Cerebellar cortex (tissue), 1 donor: ENCODE measurements at places on chromosomes 4 and X.

GRCh38 chr4:75169427-75169826 is 236.5 kb downstream of the PARM1 start:
- DNase-seq, result no peak

DNA sequence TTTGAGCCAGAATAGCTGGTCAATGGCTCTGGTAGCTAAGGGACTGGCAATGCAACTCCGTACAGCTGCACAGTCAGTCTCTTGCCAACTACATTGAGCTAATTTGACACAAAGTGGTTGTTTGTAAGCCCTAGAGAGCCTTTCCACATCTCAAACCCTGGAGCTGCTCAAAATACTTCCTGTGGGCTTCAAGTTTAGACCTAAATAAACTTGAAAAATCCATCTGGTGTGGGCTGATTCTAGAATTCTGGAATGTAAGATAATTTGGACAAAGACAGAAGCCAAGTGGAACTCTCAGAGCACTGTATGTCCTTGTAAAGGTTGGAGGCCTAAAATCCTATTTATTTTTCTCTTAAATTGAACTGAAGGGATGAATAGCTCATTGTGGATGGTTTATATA is 380.8 kb downstream of the SPRY1 start:
- no peak for DNase-seq

DNA sequence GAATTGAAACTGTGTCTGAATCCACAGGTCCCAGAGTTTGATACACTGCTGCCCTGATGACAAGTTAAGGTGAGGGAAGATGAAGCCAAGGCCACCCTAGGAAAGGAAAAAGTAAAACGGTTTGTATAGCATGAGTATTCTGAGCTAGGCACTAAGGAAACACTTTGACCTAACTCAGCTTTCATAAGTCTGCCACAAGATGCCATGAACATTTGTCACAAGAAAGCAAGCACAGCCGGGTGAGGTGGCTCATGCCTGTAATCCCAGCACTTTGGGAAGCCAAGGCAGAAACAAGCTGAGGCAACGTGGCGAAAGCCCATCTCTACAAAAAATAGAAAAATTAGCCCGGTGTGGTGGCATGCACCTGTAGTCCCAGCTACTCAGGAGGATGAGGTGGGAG is 34.2 kb downstream of the ELOVL6 start:
- no peak for DNase-seq

- no peak for DNase-seq
These were observed 89.7 kb downstream of the EPHA5 start for GRCh38 chr4:65580551-65580950.

DNA sequence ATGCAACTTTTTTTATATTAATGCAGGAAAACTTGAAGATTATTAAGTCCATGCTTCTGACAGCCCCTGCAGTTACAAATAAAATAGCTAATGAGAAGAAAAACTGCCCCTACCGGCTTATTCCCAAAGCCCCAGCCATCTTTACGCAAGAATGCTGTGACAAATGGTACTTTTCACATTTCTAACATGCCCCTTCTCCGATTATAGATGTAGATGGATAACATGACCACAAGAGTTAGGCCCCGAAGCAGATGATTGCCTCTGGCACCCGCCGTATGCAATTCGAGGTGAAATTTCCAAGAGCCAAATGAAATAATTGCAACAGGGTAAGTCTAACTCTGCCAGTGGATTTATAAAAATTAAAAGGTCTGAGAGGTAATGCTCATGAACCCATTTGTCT is 319.4 kb upstream of the TAPT1 start:
- DNase-seq, result no peak

- DNase-seq, result peak; percentile 42
These were observed 93.9 kb downstream of the NXF2B start for GRCh38 chrX:102345916-102346315.

- DNase-seq, result no peak
These were observed 30.4 kb downstream of the NHS start for GRCh38 chrX:17405225-17405969.

GRCh38 chr4:48042979-48043461 is 26.4 kb downstream of the NIPAL1 start:
- DNase-seq, result no peak

DNA sequence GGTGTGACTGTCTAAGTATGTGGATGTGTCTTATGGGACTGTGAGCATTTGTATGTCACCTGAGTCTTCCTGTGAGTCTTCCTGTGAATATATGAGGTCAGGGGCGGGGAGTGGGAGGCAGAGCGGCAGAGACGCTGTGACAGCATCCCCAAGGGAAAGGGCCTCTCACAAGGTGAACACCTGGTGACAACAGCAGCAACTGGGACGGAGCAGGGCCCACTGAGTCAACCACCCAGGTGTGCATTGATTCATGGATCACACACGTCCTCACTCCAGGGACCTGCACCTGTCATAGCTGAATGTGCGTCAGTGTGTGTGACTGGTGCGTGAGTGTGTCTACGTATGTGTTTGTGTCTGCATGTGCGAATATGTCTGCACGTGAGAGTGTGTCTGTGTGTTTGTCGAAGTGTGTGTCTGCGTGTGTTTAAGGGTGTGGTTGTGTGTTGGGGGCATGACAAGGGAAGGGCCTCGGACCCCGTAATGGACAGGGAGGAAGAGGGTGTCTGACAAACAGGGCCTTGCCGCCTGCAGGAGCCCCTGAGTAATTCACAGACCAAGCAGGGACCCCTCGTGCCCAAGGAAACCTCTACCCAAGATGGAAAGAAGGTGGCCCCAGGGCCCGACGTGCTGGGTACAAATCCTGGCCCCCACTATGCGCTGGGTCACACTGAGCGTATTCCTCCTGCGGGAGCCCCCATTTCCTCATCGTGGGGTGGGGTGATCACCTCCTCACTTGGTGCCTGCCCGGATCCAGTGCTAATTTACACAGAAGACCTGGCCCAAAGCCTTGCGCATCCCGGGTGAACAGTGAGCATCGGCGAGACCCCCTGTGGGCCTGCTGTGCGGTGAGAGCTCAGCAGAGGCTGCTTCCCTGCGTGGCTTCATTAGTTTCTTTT is 76.7 kb downstream of the ABLIM2 start:
- no peak for DNase-seq

GRCh38 chr4:143405075-143405730 is 68.5 kb downstream of the GAB1 start:
- DNase-seq, result no peak

- no peak for DNase-seq
These were observed 292.3 kb upstream of the FSTL5 start for GRCh38 chr4:162456106-162456505.

GRCh38 chrX:41781500-41781899 is 57.5 kb downstream of the GPR82 start:
- DNase-seq, result peak; percentile 22

DNA sequence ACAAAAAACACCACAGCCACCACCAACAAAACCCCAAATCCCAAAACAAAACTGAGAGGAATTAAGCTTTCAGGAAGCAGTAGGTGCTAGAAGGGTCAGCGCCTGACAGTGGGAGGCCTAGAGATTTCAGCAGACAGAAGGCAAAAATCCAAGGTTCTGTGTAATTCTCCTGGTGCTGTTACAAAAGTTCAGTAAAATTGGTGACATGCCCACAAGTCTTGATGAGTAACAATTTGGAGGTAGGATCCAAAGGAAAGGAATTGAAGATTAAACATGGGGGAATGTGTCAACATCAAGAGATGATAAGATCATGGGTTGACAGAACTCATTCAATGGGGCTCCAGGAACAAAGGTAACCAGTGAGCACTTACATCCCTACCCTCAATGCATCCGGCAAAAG is 653.8 kb upstream of the CPEB2 start:
- DNase-seq, result no peak

GRCh38 chrX:153564047-153564606 is 34.8 kb downstream of the CCNQ start:
- DNase-seq, result no peak

- DNase-seq, result no peak
These were observed 218.9 kb upstream of the PPP1R2C start for GRCh38 chrX:42996861-42997260.

DNA sequence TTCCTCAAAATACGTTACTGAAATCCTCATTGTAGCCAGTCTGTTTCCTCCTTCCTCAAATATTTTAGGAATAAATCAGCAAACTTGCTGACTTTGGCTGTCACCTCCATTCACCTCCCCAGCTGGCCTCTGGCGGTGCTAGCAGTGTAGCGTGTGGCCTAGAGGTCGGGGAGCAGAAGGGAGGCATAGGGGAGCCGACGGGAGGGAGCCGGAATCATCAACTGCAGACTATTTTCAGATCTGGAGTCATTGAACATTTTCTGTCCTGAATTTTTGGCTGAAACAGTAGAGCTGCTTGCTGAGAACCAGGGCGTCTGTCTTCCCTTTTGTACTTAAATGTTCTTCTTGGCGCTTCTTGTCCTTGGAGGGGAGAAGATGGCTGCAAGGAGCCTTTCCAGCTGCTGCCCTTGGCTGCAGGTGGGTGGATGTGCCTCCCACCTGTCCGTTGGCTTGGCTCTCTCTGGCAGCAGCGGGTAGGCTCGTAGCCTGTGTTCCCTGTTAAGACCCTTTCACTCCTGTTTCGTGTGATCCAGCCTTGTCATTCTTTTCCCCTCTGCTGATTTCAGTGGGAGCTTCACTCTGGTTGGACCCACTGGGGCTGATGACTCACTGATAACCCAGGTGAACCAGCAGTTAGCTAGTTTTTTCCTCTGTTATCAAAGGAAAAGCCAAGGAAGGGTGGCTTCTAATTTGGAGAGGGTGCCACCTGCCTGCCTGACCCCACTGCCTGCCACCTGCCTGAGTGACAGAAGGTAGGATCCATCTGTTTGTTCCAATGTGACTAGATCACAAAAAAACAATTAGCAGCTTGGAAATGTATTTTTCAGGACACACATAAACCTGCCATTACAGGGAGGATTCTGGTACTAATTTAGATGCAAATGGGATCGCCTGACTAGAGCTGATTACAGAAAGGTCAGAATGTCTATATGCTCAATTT is 135.9 kb downstream of the GATB start:
- peak; percentile 96 for DNase-seq

- DNase-seq, result no peak
These were observed 32.1 kb upstream of the GLRA2 start for GRCh38 chrX:14497184-14497666.

DNA sequence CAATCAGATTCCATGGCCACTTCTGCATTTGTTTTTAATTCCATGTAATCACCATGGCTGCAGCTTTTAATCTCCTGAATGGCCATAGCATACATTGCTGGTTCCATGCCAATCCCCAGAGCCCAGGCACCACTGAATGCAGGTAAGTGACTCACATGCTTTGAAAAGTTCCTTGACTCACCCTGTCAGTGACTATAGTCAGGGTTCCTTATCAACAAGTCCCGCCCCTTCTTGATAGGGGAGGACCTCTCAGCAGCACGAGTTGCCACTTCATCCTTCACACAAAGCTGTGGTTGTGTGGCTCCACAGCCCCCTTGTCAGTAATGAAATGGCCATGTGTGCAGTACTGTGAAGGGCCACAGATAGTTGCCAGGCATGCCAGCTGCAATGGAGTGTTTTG is 516.6 kb downstream of the PPARGC1A start:
- DNase-seq, result no peak

- no peak for DNase-seq
These were observed 607 bp upstream of the DKC1 start for GRCh38 chrX:154761977-154762536.

- no peak for DNase-seq
These were observed 4.8 kb downstream of the HNRNPDL start for GRCh38 chr4:82425478-82425877.

DNA sequence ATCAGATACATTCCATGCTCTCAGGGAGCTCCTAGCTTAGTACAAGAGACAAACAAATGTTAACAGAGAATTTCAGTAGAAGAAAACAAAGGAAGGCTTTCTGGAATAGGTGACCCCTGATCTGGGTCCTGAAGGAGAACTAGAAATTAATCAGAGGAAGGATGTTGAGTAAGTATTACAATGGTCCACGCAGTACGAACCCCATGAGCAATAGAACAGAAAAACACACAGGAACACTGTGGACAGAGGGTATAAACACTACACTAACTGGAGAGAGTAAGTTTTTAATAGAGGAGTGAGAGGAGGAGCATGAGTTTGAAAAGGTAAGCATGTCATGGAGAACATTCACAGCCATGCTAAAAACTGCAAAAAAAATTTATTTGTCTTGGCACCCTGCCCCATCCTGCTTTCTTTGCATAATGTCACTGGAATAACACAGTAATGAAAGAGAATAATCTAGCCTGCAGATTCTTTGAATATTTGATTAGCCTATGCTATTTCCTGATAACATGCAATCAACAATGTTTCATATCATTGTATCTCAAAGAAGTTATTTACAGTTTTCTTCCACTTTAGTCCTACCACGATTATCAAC is 140.3 kb upstream of the ZXDB start:
- no peak for DNase-seq

- no peak for DNase-seq
These were observed 968.5 kb downstream of the C4orf33 start for GRCh38 chr4:130064471-130064870.

- no peak for DNase-seq
These were observed 36.0 kb downstream of the CENPE start for GRCh38 chr4:103162176-103162575.

DNA sequence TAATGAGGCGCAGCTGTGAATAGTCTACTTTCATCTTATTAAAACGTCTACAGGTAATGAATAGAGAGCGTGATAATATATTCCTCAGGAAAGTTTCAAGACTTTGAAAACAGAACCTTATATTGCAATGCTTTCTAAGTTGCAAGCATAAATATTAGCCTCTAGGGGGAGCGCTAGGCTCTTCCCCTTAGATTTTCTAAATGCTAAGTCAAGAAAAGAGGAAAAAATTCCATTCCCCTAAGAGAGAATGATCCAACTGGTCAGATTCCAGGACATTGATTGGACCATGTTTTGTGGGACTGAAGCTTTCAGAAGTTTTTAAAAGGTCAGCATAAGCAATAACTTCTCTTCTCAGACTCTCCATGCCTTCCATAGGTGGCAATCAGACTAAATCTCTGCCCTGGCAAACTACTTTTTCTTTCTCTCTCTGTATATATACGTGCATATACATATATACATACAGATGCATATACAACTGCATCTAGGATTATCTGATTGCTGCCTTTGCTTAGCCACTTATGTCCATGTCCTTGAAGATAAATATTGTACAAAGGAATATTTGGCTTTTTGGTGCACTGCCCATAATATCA is 492.9 kb downstream of the INPP4B start:
- peak; percentile 75 for DNase-seq

- DNase-seq, result no peak
These were observed 921.9 kb upstream of the DIAPH2 start for GRCh38 chrX:95762716-95763115.

DNA sequence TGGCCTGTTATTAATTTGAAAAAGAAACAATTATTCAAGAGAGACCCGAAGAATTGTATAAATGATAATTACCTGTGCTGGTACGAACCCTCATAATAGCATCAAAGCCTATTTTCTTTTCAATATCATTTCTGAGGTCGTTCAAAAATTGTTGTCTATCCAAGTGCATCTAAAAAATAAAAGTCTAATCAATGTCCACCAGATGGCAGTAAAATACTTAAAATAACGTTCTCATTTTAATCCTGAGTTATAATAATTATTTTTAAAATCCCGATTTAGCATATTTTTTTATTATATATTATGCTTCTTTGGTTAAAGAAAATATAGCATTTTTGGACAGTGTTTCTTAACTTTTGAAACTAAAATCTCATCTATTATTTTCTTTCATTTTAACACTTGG is 55.7 kb downstream of the METTL14 start:
- peak; percentile 28 for DNase-seq

GRCh38 chr4:102500352-102500695 is 835 bp upstream of the NFKB1 start:
- DNase-seq, result peak; percentile 70

- DNase-seq, result no peak
These were observed 92.8 kb upstream of the HSD17B10 start for GRCh38 chrX:53526999-53527398.
